NCI-H524 (cell line): ENCODE measurements at places on chromosomes 11 and 22.

GRCh38 chr11:33360642-33361041, 103.5 kb downstream of the HIPK3 start:
- no peak for DNase-seq

DNA sequence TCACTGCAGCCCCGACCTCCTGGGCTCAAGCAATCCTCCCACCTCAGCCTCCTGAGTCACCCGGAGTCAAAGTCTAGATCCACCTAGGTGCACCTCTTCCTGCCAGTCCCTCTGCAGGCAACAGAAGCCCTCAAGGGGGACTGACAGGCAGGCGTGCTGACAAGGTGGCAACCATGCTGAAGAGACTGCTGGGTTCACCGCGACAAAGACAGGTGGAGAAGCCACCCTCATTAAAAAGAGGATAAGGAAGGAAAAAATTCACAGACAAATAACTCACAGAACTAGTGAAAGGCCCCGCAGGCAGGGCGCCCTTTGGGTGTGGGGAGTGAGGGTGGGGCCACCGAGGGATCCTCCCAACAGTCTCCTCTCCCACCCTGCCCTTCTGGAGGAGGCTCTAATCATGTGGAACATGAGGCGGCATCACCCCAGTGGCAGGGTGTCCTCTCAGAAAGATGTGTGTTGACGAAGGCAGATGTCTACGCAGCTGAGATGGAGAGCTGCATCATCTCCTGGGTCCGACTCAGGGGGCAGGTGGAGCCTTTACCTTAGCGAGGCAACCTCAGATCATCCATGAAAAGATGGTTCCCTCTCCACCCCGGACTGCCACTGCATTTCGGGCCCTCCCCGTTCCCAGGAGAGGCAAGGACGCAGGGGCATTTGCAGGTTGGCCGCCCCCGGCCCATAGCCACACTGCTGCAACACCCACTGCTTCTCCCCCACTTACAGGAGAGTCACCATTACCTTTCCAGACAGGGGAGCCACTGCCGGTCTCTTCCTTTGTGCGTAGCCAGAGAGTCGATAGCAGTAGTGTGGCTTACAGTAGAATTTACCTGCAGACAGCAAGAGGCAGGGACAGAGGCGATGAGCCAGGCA, 91.2 kb upstream of the BID start:
- no peak for DNase-seq

DNA sequence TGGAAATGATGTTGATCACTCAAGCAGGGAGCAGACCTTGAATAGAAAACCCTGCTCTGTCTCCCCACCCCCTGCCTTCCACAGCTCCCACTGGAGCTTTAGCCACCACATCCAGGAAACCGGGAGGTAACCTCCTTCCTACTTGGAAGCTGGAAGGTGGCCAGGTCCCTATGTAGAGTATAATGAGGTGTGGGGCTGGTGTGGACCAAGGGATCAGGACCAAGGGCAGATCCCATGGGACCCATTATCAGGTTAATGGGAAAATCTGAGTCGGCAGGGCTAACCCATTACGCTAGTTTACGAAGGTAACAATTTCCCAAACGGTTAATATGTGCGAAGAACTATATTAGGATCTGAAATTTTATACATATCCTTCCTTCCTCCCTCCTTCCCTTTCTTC, 321.9 kb downstream of the MIAT start:
- no peak for DNase-seq

DNA sequence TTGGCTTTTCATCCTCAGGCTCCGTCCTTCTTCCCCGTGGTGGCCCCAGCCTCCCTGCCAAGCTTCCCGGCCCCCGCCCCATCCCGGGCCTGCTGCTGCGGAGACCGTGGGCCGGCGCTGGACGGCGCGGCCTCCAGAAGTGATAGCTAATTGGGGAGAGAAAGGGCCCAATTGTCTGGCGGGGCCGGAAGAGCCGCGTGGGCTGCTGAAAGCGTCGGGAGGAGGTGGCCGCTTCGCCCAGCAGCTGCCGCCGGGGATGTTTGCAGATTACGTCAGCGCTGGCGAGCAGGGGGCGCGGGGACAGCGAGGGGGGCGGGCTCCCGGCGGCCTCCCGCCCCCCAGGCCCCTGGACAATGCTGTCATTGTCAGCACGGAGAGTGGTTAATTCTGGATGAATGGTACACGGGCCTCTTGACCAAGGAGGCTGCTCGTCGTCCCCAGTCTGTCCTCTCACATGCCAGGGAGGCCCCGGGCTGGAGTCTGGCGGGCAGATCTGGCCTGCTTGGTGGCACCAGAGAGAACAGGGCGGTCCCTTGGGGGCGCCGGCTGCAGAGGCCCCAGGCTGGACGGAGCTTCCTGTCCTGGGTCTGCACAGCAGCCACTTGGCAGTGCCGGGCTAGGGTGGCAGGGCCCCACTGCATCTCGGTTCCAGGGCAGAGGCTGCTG, 1.6 kb downstream of the SMIM38 start:
- peak; percentile 51 for DNase-seq

DNA sequence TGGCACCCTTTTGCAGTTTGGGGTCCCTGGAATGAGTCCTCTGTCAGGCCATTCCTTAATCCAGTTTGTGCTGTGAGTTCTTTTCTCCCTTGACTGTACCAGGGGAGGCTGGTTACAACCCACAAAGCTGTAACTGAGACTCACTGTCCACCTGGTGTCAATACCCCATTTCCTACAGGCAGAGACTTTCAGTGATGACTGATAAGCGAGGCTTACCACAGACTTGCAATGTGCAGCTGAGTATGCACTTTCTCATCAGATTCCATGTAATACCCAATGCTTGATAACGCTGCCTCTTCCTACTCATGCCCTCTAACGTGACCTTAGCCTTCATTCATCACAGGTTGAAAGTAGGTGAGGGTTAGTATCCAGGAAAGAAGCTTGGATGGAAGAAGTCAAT, 120.1 kb downstream of the INSC start:
- no peak for DNase-seq

DNA sequence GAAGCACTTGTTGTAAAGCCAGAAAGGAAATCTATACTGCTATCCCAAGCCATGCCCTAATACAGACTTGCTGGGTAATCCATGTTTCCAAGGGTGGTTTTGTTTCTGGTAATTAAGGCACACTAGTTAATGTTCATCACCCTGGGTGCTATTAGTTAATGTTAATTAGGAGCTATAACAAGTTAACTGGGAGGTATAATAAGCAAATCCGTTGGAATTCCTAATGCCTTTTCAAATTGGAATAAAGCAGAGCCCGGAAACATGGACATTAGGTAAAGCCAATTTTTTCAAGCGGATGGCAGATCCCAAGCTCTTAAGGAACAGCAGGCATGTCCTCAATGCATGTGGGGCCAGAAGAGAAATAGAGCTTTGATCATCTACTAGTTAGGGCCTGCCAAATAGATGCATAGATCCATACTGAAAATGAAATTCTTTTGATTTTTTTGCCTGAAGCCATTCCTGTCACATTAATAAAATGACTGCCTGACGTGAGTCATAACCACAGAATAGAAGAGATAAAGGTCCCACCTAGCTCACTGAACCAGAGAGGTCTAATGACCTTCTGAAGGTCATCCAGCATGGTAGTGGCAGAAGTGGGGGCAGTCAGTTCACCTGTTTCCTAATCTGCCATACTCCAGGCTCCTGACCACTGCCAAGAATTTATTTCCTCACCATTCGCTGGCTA, 28.5 kb upstream of the CCDC34 start:
- DNase-seq, result no peak

DNA sequence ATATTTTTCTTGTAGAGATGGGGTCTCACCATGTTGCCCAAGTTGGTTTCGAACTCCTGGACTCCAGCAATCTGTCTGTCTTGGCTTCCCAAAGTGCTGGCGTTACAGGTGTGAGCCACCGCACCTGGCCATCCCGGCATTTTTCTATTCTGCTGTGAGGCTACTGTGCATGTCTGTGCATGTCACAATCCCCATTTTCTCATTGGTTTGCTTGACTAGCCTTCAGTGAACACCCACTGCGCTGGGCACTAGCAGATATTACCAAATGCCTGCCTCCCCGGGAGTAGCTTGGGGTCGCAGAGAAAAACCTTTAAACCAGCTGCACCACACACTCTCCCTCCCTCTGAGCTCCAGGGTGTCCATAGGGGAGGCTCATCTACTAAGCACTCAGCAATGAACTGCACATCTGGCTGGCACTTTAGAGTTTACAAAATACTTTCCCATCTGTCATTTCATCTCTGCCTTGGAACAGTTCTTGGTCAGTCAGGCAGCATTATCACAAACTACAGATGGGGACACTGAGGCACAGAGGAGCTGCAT, 4.9 kb downstream of the CSNK1E start:
- DNase-seq, result peak; percentile 82

DNA sequence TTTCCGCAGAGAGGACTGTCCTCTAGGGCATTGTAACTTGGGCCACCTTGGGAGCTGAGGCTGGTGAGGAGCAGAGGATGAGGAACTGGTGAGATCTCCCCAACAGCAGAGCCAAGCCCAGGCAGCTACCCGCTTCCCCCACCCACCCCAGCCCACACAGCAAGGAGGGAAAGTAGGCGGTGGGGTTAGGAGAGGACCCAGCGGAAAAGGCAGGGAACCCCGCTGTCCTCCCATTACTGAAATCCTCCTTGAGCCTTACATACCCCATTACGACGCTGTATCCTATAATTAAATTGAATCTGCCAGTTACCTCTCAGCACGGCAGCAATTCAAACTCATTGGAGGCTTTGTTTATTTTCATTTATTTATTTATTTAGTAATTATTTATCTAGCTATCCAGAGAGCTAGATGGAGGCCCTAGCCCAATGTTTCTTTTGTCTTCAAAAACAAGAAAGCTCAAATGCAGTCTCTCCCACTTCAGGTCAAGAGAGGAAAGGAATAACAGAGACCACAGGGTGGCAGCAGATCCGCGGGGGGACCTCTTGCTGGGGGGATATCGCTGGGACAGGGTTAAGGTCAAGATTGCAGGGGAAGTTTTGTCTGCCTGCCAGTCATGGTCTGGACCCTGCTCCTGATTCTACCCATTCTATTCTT, 218.0 kb downstream of the ST3GAL4 start:
- peak; percentile 22 for DNase-seq
